ENCODE measurements at places on chromosomes 12 and 14.

DNA sequence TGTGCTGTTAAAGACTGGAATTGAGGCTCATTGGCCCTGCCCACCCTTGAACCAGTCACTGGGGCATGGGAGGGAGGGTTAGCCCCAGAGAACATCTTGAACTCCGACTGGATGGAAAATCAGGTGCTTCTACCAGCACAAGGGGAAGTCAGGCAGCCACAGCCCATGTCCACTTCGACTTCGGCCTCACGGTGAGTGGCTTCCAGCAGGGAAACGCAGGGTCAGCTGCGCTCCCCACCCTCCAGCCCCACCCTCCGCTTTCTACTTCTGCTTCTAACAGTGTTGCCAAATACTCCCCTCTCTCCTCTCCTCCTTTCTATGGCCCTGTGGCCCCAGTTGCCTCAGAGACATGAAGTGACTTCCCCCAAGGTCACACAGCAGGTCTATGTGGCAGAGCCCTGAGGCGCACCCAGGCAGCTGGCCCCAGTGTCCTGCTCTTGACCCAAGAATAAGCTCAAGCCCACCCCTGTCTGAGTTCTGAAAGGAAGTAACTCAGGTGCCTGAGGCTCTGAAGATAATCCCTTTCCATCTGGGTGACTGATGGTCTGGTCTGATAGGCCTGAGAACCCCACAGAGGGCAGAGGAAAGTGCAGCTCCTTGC lies 11.9 kb upstream of the SH2B3 start:
- DNase-seq = no peak

GRCh38 chr12:113461666-113462065 lies 10.0 kb downstream of the LHX5 start:
- peak; percentile 63 for DNase-seq

GRCh38 chr12:115215544-115215943 lies 531.6 kb upstream of the TBX3 start:
- no peak for DNase-seq

DNA sequence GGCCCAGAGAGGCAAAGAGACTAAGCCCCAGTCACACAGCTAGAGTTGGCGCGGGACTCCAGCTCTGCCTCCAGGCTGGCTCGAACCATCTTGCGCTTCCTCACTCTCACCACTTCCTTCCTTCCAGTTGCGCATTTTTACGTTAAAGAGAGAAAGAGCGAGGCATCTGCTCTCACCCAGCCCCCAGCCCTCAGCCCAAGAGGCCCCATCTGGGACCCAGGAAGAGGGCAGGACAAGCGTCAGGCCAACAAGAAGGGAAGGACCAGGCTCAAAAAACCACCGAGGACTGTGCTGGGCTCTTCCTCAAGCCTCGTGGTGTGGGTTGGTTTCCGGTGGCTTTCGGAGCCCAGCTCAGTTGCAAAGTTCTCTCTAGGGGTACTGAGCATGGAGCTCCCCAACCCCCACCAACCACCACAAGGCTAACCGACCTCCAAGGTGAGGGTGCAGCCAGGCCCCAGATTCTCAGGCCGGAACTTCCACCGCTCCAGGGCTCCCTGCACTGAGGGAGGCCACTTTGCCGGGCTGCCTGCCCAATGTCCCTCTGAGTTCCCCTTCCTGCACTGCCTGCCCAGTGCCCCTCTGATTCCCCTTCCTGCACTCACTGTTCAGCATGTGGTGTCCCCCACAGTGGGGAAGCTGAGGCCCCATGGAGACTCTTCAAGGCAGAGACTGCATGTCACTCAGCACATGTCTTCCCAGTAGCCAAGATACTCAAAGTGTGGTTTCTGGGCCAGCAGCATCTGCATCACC lies 35.9 kb downstream of the TESC start:
- no peak for DNase-seq

GRCh38 chr12:3420693-3421092 lies 70.3 kb upstream of the PRMT8 start:
- no peak for DNase-seq

- no peak for DNase-seq
These were observed 3.2 kb upstream of the TESPA1 start for GRCh38 chr12:54987611-54988231.
